Occipital lobe (tissue), 3 donors: ENCODE measurements at places on chromosomes 5 and 9. TPM values are rescaled to one million over a fixed set of nuclear protein-coding genes. Genes with fewer than 3 reads are reported as not detected.

- no peak for DNase-seq
Observed at GRCh38 chr5:26805076-26805475, 233.3 kb downstream of the CDH9 start.

LCN9 gene
- total RNA-seq, result not detected

ARL10 gene
- 50.5 TPM for total RNA-seq

GLDC gene
- 10.0 TPM for total RNA-seq

TAF11L5 gene
- not detected for total RNA-seq
